ENCODE measurements at places on chromosomes 3 and 15. TPM values are rescaled to one million over a fixed set of nuclear protein-coding genes. Genes with fewer than 3 reads are reported as not detected.

MYZAP gene
- 31.8 TPM for total RNA-seq

LYSMD2 gene
- 5.5 TPM for total RNA-seq

CORO2B gene
- total RNA-seq, result 10.1 TPM

LYSMD4 gene
- 10.2 TPM for total RNA-seq

MYL3 gene
- total RNA-seq, result 5.1 TPM

TP63 gene
- total RNA-seq, result 0.17 TPM

GPR27 gene
- total RNA-seq, result not detected

NIT2 gene
- 50.0 TPM for total RNA-seq

All from subcutaneous adipose tissue (tissue), 4 donors.